ENCODE measurements at places on chromosomes 4 and X.

GRCh38 chr4:186651181-186651603 is 72.5 kb downstream of the FAT1 start:
- DNase-seq, result no peak

- DNase-seq, result no peak
Observed at GRCh38 chr4:78737035-78737434, 39.1 kb upstream of the BMP2K start.

- no peak for DNase-seq
Observed at GRCh38 chr4:85482010-85482738, 7.2 kb downstream of the ARHGAP24 start.

DNA sequence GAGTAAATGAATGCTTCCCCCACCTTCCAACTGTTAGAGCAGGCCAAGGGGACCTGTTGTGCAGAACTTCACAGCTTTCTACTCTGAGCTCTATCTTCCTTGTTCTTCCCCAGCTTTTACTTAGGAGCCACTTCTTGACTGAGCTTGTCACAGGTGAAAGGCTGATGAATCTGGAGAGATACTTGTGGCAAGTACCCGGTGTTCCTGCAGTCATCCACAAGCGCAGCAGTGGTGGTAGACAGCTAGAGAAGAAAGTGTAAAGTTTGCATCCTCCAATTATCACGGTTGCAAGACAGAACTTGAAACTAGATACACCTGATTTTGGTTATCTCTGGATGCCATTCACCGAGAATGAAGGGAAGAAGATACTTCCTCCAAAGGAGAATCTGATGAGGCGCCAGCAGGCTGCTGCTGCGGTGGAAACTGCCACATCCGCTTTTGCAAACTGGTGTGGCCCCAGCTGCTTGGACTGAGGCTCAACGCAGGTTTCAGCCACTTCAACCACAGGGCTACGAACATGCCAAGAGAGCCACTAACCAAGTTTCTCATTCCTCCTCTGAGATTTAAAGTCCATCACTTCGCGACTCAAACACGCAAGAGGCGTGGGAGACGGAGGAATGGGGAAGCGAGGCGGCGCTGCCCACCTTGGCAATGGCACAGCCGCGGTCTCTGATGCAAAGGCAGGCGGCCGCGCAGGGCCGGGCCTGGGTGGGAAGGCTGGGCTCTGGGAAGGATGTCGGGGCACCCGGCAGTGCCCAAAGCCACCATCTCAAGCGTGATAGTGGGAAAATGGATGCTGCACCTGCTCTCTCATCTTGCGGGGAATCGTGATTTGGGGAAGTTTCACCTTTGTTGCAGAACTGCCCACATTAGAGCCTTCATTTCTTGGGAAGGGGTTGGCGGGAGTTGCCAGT is 1.3 kb upstream of the FHIP1A start:
- no peak for DNase-seq

DNA sequence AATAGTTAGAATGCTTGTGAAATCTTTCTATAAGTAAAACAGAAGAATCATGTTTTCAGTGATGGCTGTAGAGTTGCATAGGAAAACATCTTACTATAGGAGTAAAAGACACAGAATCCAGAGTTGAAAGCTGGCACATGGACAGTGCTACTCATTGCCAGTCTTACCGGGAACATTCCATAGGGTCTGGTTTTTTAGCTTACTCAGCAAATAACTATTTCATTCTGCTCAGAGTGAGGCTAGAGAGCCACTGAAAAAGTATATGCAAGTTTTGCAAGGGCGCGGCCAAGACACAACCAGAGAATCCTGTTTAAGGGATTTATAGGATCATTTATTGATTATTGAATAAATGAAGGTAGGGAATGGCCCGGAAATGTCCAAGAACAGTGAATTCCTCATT is 60.3 kb downstream of the MTHFD2L start:
- no peak for DNase-seq

DNA sequence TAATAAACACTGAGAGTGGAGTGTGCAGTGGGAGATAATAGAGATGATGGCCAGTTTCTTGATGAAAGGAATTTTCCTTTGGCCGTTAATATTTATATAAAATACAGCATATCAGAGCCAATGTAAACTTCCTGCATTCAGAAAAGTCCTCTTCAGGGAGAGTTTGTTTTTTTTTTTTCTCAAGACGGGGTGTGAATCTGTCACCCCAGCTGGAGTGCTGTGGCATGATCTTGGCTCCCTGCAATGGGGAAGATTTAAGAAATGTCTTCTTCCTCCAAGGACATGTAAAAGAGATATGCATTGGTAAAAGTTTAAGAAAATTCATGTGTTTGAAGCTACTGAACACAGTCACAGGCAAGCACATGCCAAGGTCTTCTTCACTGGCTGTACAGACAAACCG is 25.4 kb upstream of the TBC1D9 start:
- no peak for DNase-seq

DNA sequence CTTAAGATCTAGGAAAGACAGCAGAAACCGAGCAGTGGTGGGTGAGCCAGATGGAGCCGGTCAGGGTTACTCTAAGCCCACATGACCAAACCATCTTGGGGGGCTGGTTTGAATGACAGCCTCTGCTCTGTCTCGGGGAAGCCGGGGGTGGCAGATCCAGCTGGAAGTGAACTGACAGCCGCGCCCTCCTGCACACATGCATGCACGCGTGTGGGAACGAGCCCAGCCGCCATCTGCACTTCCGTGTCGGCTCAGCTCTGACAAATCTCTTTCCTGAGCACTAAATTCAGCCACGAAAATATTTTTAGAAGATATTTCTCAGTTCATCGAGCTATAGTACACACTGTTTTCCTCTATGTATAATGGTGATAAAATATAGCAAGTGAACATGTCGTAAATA is 115.5 kb downstream of the DCTD start:
- no peak for DNase-seq

DNA sequence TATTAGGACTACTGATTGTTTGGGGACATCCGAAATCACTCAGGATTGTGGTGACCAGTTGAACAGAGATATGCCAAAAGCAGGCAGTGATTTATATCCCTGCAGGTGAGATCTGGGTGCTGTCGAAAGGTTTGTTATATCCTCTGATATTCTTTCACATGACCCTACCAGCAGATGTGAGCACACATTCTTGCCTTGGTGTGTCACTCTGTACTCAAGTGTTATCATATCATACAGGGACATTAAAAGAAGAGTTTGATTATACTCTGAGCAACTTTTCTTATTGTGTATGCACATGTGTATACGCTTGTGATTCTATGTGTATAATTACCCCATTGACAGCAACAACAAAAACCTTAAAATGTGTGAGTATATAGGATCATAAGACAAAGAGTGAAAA is 381.2 kb upstream of the IGFBP7 start:
- DNase-seq, result no peak

DNA sequence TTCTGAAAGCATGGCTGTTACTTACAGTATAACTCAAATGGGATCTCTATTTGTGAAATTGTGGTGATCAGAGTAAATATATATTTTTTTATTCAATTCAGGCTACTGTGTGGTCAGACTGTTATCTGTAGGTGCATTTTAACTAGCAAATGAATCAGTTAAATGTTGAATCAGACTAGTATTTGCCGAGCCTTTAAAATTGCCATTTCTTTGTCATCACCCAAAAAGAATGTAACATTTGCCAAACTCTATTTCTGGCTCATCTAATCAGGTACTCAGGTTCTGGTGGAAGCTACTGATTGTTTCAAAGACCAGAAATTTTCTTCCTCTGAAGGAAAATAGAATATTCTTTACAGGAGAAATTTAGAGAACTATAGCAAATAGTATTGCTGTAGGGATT is 1.8 kb upstream of the NAA15 start:
- DNase-seq, result no peak

DNA sequence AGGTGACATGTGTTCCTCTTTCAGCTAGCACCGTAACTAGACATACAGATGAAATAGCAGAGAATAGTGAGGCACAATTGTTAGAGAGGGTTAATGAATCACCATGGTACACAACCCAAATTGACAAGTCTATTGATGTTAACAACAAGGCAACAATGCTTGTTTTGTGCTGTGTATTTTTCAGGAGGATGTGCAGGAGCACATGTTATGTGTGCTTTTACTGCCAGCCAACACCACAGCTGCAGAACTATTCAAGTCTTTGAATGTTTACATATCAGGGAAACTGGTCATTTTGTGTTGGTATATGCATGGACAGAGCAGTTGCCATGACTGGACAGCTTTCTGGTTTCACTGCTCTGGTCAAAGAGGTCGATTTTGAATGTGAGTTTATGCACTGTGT is 32.8 kb downstream of the STBD1 start:
- no peak for DNase-seq

GRCh38 chrX:120365968-120366367 is 4.1 kb downstream of the ATP1B4 start:
- no peak for DNase-seq

DNA sequence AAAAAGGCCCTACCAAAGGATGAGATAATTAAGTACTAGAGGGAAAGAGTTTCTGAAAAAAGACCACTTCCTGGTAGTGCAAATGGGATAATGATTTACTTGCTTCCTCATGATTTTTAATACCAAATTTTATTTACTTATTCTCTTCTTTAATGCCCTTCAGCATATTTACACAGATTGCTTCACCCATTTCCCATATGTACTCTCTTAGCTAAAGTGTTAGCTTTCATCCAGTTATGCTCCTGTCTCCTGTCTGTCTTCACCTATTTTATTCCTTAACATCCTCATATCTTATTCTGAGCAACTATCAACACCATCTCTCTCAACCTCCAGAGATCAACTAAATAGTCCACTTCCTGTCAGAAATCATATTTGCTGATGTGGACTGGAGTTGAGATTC is 183.2 kb upstream of the HS3ST1 start:
- DNase-seq, result no peak

GRCh38 chr4:152220201-152220666 is 315.7 kb downstream of the FBXW7 start:
- DNase-seq, result peak; percentile 29

DNA sequence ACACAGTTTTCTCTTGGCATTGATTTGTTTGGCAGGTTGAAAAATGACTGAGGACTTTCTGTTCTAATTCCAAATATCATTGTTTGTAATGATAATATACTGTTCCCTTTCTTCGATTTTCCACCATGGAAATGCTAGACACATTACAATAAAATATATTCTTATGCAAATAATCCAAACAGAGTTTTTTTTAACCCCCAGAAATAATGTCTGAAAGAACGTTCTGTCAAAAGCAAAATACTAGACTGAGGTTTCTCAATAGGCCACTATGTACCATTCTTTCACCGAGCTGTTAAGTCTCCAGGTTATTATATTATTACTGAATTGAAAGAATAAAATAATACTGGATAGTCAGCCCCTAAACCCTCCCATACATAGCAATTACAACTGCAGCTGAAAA is 312.5 kb downstream of the ZIC3 start:
- DNase-seq, result no peak

DNA sequence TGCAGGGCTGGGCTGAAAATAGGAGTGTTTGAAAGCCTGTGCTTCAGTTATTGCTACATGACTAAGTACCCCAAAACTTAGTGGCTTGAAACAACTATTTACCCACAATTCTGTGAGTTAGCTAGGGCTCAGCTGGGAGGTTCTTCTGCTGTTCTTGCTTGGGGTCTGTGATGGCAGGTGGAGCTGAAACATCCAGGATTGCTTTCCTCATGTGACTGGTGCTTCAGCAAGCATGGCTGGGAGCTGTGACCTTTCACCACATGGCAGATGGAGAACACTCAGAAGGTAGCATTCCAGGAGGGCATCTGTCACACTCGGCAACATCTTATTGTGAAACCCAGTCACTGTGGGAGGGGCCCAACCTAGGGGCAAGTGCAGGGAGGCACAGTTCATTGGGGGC is 57.0 kb upstream of the TBC1D14 start:
- no peak for DNase-seq

DNA sequence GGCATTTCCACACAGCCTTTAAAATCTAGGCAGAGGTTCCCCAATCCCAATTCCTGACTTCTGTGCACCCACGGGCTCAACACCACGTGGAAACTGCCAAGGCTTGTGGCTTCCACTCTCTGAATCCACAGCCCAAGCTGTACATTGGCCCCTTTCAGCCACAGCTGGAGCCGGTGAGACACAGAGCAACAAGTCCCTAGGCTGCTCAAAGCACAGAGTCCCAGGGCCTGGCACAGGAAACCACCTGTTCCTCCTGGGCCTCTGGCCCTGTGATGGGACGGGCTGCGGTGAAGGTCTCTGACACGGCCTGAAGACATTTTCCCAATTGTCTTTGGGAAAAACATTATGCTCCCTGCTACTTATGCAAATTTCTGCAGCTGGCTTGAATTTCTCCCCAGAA is 500.0 kb downstream of the FSTL5 start:
- DNase-seq, result no peak

GRCh38 chr4:182582245-182582644 is 334.9 kb downstream of the DCTD start:
- no peak for DNase-seq

DNA sequence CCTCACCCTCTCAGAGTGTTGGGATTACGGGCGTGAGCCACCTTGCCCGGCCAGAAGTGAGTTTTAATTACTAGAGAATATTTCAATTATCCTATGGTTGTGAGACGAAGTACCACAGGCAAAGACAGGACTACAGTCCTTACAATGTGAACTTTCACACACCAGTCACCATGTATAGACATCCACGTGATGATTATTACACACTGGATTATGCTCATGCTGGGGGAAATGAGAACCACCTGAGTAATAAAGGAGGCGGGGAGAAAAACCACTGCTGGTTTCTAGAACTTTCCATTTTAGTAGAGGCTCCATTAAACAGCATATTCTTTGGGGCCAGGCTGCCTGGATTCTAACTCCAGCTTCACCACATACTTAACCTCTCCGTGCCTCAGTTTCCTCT is 42.5 kb upstream of the TLR2 start:
- no peak for DNase-seq

- DNase-seq, result no peak
Observed at GRCh38 chrX:30572678-30573077, 4.9 kb downstream of the TASL start.

- DNase-seq, result no peak
Observed at GRCh38 chr4:4726051-4726450, 133.4 kb upstream of the MSX1 start.

GRCh38 chr4:41256131-41256739 is 493 bp upstream of the UCHL1 start:
- DNase-seq, result no peak

DNA sequence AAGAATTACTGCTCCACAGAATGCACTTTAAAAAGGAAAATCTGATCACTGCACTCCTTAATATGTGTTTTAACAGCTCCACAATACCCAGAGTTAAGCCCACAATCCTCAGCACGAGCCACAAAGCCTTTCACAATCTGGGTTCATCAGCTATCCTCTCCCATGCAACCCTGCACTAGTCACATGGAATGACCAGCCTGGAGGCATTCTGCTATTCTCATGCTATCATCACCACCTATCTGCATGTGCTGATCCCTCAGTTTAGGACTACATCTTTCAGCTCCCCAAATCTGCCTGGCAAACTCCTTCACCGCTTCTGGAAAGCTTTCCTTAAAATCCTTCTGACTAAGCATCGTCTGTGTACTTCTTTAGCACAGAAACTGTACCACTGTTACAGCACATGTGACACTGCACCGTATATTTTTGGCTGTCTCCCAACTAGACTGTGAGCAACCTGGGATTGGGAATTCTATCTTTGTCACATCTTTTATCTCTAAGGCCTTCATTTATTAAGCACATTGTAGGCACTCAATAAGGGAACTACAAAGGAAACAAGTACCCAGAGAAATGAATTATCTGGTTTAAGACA is 18.3 kb upstream of the EIF1AX start:
- DNase-seq, result no peak

Measured in stimulated activated CD4-positive, alpha-beta T cell treated with anti-CD3 and anti-CD28 coated beads, Interleukin-15, amount 100 ng/mL, for 48 hours (primary cell).